Stimulated activated CD4-positive, alpha-beta T cell treated with anti-CD3 and anti-CD28 coated beads, Interleukin-1b, Interleukin-23, amount 100 ng/mL, for 1 hour (primary cell): ENCODE measurements at places on chromosomes 16 and 17.
A peak's percentile ranks its signal among the peaks of the same experiment; 100 is the strongest.

DNA sequence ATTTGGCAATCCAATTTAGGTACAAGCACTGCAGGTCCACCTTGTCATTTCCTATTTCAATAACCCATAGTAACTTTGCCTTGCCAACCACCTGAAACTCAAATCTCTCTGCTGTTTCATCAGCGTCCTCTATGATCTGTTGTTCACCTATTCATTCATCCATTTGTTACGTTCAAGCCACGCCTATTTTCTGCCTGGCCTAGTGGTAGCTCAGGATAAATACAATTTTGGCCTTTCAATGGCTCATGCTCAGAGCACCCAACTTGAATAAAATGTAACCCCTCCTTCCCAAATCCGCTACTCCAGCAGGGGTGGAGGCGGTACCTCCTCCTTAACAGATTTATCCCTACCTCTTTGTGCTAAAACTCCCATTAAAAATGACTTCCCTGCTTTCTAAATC lies 3.6 kb upstream of the FBXO47 start:
- no peak for DNase-seq

GRCh38 chr16:69108064-69108904 lies 2.8 kb downstream of the HAS3 start:
- DNase-seq = no peak

DNA sequence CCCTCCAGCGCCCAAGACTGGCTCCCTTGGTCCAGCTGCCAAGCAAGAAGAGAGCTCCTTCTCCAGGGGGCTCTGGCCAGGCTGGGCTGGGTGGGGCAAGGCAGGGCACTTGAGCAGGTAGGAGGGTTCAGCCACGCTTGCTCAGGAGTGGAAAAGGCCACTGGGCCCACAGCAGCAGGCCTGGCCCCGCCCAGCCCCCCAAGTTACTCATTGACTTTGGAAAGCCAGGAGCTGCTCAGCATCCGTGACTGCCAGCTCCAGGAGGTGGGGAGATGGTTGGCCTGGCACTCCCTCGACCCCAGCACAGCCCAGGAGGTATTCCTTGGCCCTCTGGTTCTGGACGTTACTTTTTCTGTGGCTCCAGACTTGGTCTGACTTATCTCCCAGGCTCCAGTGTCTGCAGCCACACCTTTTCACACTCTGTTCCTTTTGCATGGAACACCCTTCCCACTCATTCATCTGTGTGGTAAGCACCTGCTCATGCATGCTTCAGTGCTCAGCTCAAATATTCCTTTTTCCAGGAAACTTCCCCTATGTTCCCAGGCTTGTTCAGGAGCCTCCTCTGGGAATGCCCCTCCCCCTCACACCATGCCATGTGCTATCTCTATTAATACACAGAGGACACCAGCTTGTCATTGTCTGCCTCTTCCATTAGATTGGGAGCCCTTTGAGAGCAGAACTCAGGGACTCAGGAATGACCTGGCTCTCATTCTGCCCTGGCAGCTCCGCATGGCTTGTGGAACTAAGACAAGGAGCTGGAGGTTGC lies at the start of gene CDH16:
TSS of gene CDH16 (minus strand) at position 83 of the 766 bp plus-strand sequence. CDS start 820 bp downstream, outside the sequence.
- DNase-seq = no peak

- DNase-seq = no peak
These were observed 86.8 kb downstream of the MSI2 start for GRCh38 chr17:57342963-57343589.

- DNase-seq = no peak
These were observed 24.8 kb downstream of the CYB5D2 start for GRCh38 chr17:4167786-4168185.

DNA sequence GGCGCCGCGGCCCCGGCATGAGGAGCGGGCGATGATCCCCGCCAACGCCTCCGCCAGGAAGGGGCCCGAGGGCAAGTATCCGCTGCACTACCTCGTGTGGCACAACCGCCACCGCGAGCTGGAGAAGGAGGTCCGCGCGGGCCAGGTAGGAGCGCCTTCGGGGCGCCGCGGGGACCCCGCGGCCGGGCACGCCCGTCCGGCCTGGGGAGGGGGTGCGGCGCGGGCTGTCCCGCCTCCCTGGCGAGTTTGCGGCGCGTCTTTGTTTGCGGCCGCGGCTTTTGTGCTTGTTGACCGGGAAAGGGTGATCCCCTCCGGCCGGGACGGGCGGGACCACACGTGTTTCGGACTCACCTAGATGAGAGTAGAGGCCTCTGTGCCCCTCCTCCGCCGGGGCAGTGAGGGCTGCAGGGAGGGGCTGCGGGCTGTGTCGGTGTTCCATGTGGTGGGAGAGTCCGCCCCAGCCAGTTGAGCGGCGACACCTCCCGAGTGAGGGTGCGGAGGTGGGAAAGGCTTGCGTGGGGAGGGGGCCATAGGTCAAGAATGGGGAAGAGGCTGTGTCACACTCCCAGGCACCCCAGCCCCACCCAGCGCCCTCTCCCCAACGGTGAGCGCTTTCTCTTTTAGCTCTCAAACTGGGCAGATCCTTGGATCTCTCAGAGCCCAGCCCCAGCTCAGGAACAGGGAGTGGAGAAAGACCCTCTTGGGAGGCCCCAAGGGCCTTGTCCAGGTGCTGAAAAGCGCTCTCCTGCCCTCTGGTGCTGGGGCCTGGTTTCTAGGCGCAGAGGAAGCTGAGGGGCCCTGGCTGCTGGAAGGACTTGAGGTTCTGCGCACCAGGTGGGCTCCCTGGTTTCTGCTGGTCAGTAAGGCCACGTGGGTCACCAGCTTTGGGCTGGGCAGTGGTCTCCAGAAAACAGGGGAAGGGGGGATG lies 923 bp downstream of the ANKRD13B start:
- no peak for DNase-seq

DNA sequence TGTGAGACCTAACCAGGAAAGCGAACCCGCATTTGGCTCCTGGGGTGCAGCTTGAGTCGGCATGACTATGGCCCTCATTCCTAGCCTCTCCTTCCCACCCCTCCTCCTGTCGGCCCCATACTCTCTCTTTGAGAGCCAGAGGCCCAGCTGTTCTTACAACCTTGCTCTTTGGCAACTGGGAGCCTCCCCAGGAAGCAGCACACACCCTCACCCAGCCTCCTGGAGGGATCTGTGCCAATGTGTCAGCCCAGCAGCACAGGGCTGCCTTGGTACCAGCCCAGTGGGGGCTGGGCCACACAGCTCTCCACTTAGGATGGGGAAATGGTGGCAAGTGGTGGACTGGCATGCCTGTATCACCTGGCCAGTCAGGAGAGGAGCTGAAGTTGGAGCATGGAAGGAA lies 70.3 kb upstream of the LGALS9 start:
- no peak for DNase-seq

DNA sequence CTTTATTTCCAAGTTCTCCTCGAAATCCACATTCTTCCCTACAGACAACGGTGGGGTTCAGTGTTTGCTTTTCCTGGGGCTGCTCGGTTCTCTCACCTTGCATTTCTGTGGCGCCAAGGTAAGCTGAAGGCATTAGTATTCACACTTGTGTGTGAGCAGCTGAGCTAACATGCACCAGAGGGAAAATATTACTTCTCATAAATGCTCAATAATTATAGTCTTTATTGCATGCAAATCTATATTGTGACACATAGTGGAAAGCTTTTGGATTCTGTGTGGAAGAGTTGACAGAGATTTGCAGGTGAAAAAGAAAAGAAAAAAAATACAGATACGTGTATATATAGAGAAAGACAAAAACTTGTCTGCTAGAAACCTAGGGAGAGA lies 411.8 kb downstream of the MAF start:
- DNase-seq = no peak

DNA sequence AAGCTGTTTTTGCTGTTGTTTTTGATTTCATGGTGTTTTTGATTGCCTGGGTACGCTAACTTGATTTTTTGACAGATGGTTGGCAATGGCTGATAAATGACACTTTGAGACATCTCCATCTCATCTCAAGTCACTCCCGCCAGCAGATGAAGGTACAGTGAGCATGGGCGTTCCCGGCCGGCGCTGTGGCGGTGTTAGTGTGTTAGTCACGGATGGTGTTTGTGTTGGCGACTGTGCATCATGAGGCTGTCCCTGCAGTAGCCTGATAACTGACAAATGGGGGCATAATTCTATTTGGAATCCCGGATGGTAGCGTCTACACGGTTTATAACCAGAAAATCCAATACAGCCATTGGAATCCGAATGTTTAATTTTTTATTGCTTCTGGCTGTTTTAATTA lies 81.6 kb upstream of the ZNF750 start:
- DNase-seq = no peak

DNA sequence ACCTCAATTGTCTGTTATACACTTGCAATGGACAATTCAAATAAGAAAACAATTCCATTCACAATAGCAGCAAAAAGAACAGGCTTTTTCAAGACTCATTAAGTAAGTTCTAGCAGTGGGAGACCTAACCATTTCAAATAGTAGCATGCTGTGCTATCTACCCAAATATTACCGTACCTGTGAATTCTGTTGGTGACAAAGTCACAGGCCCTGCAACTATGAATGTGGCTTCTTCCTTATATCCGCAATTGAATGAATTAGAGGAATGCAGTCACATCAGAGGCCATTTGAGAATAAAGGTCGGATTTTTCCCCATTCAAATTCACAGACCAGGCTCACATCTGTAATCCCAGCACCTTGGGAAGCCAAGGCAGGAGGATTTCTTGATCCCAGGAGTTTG lies 800 bp upstream of the NME4 start:
- no peak for DNase-seq

GRCh38 chr16:31875928-31876547 lies 2.4 kb downstream of the ZNF267 start:
- DNase-seq = no peak

DNA sequence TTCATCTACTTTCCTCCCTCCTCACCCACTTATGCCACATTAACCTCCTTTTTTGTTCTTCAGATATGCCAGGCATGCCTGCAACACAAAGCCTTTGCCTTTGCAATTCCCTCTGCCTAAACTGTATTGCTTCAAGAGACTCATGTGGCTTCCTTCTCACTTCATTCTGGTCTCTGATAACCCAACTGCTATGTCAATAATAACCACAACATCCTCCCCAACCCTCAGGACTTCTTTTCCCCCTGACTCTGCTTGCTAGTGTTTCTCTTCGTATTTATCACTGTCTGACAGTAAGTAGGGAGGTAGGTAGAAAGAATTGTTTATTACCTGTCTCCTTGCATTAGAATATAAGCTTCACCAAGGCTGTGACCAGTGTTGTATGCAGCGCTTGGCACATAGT lies 22.4 kb downstream of the RBL2 start:
- no peak for DNase-seq

DNA sequence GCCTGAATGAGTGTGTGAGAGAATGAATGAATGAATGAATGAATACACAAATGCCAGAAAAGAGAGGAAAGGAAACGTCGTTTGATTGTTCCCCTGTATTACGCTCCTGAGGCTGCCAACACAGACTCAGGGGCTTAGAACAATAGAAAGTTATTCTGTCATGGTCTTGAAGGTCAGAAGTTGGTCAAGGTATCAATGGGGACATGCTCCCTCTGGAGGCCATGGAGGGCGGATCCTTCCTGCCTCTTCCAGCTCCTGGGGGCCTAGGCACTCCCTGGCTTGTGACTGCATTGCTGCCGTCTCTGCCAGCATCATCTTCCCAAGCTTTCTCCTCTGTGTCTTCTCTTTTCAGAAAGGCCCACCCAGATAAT lies 1.5 kb upstream of the SLC38A8 start:
- no peak for DNase-seq

DNA sequence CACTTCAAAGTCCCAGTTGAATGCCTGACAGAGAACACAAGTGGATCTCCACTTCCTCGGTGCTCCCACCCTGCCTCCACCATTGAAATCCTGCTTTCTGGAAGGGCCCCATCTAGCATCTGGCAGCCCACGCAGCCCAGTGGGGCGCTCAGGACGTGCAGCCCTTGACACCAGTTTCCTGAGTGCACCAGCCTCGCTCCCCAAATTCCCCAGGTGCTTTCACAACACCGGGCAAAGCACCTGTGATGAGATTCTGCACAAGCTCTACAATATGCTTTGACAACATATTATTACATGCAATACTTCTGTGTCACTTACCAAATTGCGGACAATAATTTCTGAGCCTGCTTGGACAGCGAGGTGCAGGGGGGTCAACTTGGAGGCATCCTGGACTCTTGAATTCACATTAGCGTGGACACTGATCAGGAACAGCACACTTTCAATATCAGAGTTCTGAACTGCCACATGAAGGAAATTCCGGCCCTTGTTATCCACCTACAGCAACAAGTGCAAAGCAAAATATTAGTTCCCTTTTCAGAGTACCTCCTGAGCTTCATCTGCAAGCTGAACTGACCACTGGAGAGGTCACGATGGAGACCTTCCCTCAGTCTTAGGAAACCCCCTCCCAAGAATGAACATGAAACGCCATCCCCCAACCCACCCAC lies 33.9 kb downstream of the CYB5D2 start:
- no peak for DNase-seq

DNA sequence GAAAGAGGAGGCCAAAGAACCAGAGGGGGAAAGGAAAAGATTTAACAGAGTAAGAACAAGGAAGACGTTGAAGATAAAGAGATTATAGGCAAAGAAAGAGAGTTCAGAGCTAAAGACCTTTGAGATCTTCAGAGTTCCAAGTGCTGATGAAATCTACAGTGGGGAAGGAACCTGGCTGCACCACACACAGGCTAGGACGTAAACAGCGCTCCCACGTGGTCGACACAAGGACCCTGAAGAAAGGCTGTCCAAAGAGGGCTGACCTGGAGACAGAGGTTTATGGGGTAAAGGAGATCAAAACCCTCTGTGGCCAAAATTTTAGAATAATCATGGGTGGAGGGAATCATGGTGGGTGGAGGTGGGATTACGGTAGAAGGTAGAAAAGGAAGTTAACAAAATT lies 121.6 kb downstream of the PMP22 start:
- DNase-seq = no peak

DNA sequence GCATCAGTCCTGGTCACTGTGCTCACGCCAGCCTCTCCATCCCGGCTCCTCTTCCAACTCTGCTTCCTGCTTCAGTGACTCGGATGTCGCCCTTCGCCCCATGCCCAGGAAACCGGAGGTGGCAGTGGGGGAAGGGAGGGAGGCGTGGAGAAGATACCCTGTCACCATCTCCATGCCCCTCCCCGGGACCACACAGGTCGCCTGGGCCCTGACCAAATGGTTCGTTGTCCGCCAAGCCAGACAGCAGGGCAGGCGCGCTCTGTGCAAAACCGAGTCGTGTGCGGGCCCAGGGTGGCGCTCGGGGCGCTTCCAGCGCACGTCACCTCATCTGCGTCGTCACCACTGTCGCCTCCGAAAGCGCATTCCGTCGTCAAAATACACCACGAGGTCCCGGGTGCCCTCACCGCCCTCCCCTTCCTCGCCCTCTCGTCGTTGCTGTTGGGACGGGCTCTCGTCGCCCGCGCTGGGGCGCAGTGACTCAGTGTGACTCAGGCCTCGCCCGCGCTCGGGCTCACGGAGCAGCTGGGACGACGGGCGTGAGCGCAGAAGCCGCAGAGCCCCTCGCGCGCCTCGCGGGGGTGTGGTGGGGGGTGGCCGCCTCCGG lies 39.2 kb downstream of the ZNF778 start:
- peak; percentile 39 for DNase-seq
